ENCODE measurements at places on chromosomes 7 and 10.

DNA sequence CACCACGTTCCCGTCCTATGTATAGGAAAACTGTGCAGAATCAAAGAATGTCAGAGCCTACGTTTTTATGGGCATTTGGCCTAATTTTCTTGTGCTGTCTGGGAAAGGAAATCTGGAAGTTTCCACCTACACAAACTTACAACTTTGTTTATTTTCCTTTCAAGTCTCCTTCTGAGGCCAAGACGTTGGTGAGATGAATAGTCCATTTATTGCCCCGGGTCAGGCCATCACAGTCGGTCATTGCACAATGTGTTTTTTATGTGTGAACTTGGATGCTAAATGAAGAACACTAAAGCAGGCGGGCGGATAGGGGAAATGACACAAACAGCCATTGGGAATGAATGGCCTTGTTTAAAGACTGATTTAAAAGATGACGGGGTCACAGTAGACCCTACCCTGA, 38.6 kb downstream of the TRIL start:
- no peak for DNase-seq

- no peak for DNase-seq
Observed at GRCh38 chr10:126659750-126660149, 10.7 kb downstream of the C10orf90 start.

GRCh38 chr10:112332022-112332421, 41.9 kb upstream of the ACSL5 start:
- no peak for DNase-seq

DNA sequence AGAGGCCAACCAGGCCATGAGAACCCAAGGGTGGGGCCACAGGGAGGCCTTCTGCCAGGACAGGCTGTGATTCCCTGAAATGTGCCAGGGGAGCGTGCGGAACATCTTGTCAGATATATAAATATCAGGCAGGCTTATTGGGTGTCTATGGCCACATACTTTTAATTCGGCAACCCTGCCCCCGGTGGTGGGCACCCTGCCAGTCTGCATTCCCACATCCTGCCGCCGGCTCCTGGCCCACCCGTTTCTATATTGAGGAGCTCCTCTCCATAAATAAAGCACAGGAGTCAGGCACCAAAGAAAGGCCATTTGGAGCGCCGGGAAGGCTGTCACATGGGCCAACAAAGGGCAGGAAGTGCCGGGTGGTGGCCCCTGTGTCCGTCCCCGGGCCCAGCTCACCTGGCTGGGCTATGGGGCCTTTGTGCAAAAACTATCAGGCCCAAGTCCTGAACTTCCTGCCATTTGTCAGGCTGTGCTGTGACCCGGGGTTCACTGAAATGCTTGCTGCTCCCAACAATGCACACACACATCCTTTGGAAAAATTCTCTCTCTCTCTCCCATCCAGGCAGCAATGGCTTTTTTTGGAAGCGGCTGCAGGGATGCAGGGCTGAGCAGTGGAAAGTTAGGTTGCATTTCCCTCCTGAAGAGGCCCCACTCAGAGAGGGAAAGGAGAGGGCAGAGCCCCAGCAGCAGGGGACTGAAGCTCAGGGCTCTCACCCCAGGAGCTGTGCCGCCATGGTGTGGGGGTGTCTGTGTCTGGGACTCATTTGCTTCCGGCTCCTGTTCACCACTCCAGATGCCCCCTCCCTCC, 25.0 kb upstream of the PODXL start:
- DNase-seq = no peak

- DNase-seq = no peak
Observed at GRCh38 chr7:131346885-131347592, 19.4 kb downstream of the MKLN1 start.

DNA sequence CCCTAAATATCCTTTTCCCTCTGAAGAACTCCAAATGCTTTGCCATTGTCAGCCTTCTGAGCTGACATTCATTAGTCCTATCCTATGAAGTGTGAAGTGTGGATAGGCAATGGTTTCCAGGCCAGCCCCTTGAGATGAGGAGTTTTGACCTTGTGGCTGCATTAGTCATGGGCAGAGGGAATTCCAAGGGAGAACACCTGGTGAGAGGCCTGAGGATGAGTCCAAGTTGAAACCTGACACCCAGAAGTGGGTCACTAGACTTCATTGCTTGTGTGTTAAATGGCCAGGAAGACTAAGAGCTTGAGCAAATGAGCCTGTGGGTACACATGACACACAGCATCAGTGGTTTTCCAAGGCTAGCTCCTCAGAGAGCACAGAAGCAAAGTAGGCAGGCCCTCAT, 260.8 kb downstream of the SKAP2 start:
- no peak for DNase-seq

GRCh38 chr10:127735723-127736221, 1.2 kb upstream of the FOXI2 start:
- no peak for DNase-seq

- DNase-seq = no peak
Observed at GRCh38 chr7:114658216-114658615, 243.6 kb downstream of the FOXP2 start.

- DNase-seq = no peak
Observed at GRCh38 chr10:124660404-124661125, 83.6 kb downstream of the FAM53B start.

GRCh38 chr10:28254290-28254985, 48.4 kb downstream of the MPP7 start:
- no peak for DNase-seq

DNA sequence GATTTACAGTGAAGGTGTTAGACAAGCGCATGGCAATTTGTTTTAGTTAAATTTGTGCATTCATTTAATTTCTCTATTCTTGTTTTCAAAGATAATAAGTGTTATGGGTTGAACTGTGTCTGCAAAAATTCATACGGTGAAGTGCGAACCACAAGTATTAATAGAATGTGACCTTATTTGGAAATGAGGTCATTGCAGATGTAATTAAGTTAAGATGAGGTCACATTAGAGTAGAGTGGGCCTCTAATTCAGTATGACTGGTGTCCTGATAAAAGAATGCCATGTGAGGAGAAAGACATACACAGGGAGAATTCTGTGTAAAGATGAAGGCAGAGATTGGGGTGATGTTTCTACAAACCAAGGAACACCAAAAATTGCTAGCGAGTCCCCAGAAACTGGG, 158.8 kb upstream of the SEMA3E start:
- DNase-seq = no peak

- no peak for DNase-seq
Observed at GRCh38 chr7:45026013-45026412, 26.0 kb downstream of the CCM2 start.

DNA sequence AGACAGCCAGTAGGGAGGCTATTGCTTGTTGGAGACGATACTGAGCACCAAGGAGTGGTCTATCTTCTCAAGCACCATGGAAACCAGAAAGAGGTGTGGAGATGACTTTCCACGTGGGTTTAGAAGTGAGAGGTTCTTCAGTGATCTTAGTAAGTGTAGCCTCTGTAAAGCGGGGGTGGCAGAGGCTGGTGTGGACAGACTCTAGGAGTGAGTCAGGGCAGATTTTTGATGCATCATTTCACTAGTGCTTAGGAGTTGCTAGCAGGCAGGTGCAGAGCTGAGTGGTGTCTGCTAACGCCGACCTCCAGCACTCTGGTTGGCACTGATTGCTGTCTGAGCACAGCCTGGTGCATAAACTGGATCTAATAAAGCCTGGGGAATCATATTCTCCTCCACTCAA, 78.4 kb upstream of the ADO start:
- DNase-seq = no peak

DNA sequence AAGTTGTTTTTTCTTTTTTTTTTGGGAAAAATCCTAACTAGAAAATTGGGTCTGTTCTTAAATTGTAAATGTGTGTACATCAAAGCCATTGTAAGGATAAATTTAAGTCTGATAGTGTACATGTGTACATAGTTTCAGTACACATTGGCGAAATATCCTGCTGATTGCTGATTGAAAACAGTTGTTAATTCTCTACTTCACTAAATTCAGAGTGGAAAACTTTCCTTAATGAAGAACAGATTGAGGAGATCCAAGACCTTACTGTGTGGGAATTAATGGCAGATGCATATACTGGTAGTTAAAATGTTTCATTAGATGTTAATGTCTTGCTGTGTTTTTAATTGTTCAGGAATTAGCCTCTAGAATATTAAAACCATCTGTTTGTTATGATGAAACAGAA, 506.0 kb downstream of the AUTS2 start:
- DNase-seq = no peak

DNA sequence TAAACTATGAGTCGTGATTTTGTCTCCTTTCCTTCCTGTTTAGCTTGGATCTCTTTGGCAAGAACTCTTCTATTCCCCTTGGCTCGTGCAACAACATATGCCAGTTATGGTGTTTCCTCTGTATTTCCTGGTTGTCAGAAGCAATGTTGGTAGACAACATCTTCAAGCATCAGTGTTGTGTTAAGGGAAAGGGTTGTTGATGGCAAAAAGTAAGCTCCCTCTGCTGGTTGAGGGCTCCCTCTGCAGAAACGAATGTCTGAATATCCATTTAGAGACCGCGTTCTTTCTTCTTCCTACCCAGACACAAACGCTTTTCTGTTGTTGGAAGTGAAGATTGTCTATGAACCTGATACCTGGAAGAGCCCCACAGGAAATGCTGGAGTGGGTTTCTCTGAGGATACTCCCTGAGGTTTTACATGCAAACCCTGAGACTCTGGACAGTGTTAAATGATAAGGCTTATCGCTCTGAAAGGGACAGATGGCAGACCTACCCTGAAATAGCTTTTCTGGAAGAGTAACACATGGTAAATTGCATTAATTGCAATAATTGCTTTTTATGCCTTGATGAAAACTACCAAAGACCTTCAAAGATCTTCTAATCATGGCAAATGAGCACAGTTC, 23.5 kb upstream of the C1QL3 start:
- no peak for DNase-seq

DNA sequence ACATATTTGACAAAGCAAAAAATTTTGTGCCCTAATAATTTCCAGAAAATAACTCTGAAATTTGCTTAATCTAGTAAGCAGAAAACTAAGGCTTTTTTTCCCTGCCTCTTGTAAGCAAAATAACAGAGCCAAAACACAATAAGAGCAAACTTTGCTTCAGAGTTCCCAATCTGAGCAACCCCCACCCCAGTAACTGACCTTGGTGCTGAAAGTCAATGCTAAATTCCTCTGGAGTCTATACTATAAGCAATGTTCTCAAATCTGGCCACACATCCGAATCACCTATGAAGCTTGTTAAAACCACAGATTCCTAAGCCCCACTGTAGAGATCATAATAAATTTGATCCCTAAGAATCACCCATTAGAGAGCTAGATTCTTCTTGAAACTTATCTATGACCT, 150.5 kb downstream of the ELAPOR2 start:
- no peak for DNase-seq

DNA sequence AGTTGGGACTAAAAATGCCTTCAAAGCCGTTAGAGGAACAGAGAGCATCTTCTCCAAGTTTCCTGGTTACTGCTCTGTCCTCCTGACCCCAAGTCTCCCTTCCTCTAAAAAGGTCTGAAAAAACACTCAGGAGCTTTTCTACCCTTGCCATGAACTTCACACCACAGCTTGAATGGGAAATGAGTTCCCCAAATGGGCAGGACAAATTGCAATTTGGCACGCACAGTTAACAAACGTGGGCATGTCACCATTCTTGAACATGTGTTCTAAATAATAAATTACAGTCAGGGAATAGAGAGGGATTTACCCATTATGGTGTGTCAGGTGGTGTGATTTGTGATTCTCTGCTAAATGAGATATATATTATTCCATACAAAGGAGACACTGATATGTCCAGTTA, 91.2 kb upstream of the WNT16 start:
- DNase-seq = no peak

GRCh38 chr7:112668561-112668960, 121.6 kb downstream of the TMEM168 start:
- no peak for DNase-seq

DNA sequence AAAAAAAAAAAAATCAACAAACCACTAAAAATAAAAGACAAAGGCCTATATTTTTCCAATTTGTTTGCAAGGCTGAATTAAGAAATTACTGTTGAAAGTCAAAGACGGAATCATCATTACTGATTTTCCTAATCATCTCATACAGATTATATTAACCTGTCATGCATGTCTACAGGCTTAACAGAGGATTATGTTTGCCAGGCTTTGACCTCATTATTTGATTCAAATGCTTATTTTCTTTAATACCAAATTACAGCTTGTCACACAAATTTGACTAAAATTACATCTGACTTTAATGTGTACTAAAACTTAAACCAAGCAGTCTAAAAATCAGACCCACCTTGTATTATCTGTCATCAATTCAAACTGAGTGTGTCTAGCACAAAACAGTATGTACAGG, 21.2 kb downstream of the KIF5B start:
- no peak for DNase-seq

DNA sequence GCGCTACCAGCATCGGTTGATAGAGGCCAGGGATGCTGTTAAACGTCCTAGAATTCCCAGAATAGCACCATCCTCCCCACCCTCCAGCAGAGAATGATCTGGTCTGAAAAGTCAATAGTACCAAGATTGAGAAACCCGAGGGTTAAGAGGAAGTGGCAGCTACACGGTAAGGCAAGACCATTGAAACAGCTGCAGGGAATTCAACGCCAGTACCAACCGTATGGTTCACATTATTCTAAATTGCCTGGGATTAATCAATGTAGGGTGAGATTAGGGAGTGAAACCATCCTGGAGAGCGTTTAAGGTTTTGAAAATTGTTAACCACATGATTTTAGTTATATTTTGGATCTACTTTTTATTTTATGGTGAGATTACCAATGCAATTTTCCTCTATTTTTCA, 352.2 kb downstream of the PRPF18 start:
- no peak for DNase-seq

DNA sequence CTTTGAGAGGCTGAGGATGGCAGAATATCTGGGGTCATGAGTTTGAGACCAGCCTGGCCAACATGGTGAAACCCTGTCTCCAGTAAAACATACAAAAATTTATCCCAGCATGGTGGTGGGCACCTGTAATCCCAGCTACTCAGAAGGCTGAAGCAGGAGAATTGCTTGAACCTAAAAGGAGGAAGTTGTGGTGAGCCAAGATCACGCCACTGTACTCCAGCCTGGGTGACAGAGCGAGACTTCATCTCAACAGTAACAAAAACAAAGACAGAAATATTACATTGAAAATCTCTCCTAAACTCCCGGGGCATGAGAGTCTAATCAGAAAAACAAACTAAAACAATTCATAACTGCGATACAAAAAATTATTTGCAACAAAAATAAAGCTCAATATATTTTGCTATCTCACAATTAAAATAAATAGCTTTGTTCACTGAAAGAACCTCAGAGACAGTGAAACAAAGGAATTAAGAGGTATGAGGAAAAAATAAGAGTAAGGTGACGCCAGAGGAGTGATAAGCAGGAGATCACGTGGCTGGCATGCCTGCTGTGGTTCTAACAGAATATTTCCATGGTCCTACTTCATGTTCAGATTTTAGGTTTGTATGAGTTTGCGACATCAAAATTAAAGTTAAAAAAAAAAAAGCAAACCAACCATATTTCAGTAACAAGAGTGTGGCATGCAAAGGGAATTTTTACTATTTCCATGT, 527.7 kb upstream of the POM121L12 start:
- no peak for DNase-seq

- DNase-seq = no peak
Observed at GRCh38 chr7:32163141-32163806, 93.1 kb upstream of the PDE1C start.
